Placental pericyte (primary cell): ENCODE measurements at places on chromosomes 16 and 17. TPM values are rescaled to one million over a fixed set of nuclear protein-coding genes. Genes with fewer than 3 reads are reported as not detected.

The NPIPA7 gene
- total RNA-seq, result 1.0 and 1.5 TPM in 2 replicates

The RND2 gene
- total RNA-seq, result under 0.01 and 0.88 TPM in 2 replicates

The NPIPB2 gene
- 2.6 and 5.5 TPM in 2 replicates for total RNA-seq

The OSGIN1 gene
- total RNA-seq, result 5.9 TPM in 2 replicates

The FZD2 gene
- 26.1 and 34.4 TPM in 2 replicates for total RNA-seq

The MAPK8IP3 gene
- 38.7 and 65.4 TPM in 2 replicates for total RNA-seq

The KRTAP17-1 gene
- not detected in 2 replicates for total RNA-seq

The STH gene
- total RNA-seq, result not detected in 2 replicates
